ENCODE measurements at places on chromosomes 12 and 14.
A peak's percentile ranks its signal among the peaks of the same experiment; 100 is the strongest.

DNA sequence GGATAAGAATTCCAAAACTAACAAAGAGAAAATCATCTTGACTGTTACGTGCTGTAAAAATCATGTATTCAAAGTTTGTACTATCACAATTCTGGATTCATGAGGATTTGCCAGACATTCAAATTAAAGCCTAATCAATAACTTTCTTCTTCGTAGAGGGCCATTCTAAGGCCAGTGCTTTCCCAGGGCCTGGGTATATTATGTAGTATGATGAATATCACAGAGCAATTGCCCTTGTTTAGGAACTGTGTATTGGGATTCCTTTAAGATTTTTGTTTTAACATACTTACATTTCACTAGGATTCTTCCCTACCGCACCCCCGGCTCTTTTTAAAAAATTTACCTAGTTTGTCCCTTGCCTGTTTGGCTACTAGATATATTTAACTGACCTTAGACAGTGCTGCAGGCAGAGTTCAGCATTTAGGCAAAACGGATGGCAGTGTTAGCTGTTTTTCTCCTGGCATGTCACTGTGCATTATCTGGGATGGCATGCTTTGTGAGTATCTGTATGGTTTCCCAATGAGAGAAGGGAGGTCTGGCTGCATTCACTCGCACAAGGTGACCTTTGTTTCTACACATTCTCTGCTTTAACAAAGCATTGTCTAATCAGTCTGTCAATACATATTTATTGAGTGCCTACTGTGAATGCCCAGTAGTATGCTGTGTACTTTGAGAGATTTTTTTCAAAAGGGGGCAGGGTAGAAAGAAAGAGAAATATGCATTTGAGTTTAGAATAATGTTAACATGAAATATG lies 63.3 kb downstream of the ERC1 start:
- DNase-seq = no peak

GRCh38 chr12:93019975-93020630 lies 91.0 kb upstream of the EEA1 start:
- DNase-seq = no peak

DNA sequence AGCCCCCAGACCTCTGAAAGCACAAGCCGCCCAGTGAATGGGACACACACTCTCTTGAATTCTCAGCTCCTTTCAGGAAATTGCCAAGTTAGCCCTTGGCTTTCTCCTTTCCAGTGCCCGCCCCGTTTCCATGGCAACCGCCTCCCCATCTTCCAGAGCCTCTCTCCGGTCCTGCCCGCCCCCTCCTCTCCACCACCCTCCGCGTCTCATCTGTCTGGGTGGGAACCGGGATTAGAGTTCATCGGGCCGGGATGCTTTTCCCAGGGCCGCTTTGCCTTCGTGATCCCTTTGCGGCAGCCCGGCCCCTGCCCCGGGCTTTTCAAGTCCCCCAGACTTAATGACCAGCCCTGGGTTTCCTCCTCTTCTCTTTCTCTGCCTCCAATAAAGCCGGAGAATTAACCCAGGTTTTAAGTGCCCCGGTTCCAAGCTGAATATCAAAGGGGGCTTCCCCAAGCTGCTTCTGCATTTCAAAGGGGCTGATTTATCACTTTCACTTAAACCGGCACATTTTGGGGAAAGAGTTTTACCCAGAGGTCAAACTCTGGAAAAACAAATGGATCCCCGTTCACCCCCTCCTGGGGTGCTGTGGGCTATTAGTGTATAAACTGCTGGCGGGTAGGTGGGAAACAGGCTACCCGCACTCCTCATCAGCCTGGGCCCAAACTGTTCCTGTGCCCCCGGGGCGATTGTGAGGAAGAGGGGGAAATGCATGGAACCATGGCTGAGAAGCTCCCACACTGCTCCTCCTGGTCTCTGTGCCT lies 101.7 kb downstream of the ZFP36L1 start:
- no peak for DNase-seq

DNA sequence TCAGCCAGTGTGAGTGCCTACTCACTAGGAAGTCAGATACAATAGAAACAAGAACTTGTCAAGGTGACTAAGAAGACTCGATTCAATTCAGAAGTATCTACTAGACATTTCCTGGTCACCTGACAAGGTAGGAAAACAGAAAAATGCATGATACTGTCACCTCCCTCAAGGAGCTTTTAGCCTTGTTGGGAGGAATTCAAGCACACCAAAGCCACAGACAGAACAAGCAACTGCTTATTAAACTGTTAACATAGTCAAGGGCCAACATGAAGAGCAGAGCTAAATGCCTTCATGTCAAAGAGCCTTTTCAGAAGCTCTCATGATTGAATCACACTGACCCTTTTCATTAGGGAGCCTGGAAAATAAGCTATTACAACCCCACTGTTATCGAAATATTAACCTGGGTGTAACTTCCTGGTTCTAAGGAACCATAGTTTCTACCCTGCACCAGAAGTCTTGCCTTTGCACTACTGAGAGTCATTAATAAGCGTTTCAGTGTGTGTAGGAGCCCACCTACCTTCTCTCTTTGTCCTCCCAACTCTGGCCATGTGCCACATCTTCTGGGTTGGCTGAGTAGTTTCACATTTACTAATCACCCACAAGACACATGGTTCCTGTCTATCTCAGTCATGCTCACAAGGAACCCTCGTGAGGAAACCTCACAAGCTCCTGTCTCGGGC lies 31.0 kb upstream of the LGALS3 start:
- DNase-seq = peak; percentile 30

DNA sequence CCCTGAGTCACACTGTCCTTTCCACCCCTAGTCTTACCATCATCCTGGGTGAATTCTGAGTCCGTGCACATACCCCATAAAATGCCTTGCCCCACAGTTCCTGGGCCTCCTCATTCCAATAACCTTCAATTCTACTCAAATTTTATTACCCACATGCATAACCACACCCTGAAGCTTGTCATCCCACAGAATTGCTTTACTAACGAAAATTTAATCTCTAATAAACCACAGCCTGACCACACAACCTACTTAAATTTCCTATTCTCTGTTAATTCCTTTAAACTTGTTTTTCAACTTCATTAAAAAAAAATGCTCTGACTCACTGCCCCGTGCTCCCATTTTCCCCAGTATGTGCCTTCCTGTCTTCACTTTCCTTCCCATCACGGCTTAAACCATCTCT lies 205.9 kb downstream of the PHLDA1 start:
- DNase-seq = no peak

GRCh38 chr12:114092981-114093380 lies 126.9 kb upstream of the RBM19 start:
- DNase-seq = no peak

DNA sequence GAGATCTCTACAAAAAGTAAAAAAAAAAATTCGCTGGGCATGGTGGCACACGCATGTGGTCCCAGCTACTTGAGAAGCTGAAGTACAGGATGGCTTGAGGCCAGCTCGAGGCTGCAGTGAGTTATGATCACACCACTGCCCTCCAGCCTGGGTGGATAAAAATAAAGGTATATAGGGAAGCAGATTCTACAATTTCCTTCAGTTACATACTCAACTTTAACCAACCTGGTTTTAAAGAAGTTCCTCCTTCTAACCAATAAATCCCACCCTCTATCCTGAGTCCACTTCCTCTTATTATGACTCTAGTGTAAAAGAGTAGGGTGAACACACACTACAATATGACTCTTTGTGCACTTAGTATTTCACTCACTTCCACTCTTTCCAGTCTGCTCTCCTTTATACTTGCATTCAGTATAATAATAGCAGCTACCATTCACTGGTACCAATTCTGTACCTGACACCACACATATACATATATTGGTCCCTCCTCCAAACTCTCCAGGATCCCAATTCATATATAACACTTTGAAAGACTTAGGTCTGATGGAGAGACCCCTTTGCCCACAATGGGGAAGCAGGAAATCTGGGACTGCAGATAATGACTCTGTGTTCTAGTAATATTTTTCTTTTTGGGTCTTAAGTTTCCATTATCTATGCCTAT lies 2.3 kb downstream of the ARF3 start:
- no peak for DNase-seq

GRCh38 chr14:30362369-30363218 lies 196.4 kb upstream of the G2E3 start:
- no peak for DNase-seq

GRCh38 chr12:1523046-1523445 lies 71.3 kb downstream of the FBXL14 start:
- no peak for DNase-seq

DNA sequence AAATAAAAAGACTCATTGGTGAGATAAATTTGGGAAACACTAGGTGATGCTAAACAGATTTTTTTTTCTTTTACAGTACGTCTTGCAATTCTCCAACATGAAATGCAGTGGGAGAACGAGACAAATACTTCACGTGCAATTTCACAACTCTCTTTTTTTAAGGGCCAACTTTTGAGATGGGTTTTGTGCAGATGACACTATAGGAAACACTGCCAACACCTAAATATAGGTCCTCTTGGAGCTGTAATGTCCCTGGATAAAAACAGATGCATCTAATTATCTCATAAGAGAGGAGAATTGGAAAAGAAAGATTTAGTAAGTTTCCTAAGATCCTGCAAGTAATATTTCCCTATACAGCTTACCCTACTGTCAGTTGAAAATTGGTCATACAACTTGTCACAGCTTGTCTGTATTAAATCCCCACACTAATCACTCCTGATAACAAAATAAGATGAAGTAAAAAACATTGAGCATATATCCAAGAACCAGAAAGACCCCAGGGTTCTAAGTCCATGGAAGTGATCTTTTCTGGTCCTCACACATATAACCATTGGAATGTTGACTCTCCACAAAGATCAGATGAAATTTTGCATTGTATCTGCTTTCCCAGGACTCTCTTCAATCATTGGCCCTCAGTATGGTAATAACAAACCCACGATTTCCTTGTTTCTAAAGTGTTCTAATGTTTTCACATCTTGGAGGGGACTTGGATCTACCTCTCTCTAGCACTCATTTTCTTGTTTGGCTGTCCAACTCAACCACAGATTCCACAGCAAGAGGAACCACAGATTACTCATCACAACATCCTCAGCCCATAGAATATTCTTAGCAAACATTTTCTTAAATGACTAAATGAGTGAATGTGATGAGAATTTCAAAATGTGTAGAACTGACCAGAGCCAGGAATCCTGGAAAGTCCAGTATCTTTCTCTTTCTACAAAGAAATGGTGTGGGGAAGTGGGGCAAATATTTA lies 769.4 kb upstream of the USP15 start:
- no peak for DNase-seq

- no peak for DNase-seq
Measured at GRCh38 chr14:46399049-46399448, 252.5 kb downstream of the RPL10L start.

GRCh38 chr14:30355431-30355913 lies 203.5 kb upstream of the G2E3 start:
- DNase-seq = no peak
